ENCODE measurements at places on chromosomes 7 and 10.

DNA sequence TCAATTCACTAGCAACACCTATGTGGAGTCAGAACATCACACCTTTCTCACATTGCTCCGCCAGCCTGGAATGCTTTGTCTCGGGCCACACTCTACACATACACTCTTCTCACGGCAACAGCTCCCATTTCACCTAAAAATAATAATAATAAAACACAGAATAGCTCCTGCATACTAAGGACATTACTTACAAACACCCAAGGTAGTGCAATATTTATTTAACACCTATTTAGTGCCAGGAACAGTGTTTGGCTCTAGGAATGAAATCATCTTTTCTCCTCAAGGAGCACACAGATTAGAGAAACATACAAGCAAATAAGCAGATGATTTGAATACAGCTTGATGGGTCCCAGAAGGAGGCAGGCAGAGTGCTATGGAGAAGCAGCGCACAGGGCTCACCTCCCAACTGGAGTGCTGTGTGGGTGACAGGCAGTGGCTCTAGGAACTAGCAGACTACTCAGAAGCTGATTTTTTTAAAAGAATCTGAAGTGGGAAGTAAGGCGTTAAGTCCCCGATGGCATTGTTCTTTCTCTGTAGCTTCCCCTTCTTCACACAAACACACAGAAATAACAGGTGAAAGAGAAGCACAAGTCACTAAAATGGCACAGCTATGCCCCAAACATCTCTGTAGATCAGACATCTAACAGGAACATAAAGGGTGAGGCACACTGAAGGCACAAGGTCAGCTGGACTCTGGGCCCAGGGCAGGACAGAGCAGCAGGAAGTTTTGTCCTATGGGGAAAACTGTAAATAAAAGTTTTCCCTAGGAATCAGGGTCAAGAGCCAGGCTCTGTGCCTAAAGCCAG, 16.7 kb downstream of the USP6NL start:
- no peak for DNase-seq

DNA sequence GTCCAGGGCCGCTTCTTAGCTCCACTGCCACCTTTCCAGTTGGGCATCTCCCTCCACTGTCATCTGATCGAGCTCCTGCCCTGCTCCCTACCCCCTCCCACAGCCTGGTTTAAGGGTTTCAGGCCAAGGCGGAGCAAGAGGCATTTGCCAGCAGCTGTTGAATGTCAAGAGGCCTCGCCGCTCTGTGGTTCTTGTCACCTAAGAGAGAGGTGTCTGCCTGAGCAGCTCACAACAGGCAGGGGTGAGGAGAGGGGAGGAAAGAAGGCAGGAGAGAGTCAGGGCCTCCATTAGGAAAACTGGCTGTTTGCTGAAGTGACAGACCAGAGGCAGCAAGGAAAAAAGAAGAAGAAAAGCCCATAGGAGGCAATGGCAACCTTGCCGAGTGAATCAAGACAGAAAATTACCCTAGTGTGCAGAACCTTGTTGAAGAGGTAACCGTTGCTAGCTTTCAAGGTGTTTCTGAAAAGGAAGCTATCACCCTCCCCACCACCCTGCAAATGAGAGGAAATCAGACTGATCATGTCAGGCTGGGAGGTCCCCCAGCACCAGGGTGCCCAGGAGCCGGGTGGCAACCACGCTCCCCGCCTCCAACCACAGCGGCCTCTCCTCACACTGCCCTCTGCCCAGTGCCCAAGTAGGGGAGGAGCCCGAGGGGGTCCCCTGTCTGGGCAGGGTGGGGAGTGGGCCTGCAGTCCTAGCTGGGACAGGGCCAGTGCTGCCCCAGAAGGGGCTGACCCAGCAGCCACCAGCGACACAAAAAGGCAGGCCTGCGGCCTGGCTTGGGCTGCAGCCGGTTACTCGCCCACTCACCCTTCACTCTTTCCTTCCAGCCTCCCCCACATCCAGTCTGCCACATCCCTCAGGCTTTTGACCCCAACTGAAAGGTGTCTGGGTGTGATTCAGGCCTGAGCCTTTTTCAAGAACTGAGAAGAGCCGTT, 7.1 kb downstream of the GATA3 start:
- no peak for DNase-seq

GRCh38 chr7:30134611-30135300, at the start of gene MTURN:
MTURN (plus strand) TSS chr7:30134986; CDS start chr7:30135137, 151 bp downstream.
- peak; percentile 77 for DNase-seq

DNA sequence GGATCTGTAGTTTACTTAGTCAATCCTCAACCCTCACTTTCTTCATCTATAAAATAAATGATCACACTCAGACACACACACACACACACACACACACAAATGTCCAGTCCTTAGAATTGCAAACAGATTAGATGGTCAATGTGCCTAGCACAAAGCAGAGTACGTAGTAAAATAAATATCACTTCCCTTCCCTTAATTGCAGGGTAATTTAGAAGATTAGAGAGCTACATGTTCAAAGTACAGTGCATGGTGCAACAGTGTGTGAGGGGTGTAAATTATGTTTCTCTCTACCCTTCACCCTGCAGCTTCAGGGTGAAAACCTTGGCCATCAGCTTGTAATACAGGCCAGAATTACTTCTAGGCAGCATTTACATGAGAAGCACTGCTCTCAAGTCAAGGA, 187.0 kb upstream of the GHITM start:
- no peak for DNase-seq

DNA sequence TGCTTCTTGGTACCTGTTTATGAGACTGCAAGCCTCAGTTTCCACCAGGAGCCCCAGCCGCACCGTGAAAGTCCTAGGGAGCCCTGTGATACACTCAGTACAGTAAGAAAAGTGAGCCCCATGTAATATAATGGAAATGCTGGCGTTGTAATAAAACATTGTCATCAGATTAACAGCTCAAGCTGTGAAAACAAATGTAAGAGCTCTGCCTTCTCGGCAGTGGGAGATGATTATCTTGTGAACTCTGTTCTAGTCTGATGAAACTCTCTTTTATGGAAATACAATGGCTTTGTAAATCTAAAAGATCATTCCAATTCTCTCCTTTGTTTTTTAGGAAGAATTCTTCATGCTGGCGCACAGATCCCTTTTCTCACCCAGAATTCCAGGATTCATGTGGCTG, 299.9 kb downstream of the ABCA13 start:
- DNase-seq = no peak

DNA sequence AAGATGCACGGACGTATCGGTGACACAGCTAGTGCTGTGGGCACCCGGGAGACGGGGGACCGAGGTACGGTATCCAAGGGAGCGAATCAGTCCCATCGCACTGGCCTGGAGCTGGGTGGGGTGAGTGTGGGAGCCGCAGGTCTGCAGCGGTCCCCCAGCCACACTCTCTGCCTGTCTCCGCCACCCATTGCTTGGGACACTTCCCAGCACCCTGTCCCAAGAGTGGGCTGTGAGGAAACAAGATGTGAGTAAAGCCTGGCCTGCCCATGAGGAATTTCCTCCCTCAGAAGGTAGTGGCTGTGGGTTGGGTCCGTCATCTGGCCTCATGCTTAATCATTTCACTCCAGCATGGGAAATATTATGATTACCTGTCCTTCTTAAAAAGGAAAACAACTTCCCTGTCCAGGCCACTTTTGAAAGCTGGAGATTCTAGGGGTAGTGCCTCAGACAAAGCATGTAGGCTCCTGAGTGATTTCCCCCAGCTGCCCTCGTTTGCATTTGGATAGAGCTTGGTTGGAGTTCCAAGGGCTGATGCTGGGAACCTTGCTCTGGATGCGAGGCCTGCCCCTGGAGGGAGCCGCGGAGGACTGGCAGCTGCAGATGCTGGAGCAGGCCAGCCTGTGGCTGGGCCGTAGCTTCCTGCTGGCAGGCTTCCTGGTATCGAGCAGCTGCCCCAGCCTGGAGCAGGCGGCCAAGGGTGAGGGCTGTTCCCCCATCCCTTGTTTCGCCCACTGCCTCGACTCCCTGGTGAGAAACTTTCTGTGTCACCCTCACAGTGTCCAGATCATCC, 6.2 kb upstream of the ACTR3C start:
- DNase-seq = no peak

GRCh38 chr7:85924062-85924461, 719.6 kb upstream of the GRM3 start:
- no peak for DNase-seq

- DNase-seq = no peak
Measured at GRCh38 chr10:119735451-119735850, 9.6 kb downstream of the INPP5F start.

- no peak for DNase-seq
Measured at GRCh38 chr7:8620169-8620568, 186.8 kb downstream of the NXPH1 start.

DNA sequence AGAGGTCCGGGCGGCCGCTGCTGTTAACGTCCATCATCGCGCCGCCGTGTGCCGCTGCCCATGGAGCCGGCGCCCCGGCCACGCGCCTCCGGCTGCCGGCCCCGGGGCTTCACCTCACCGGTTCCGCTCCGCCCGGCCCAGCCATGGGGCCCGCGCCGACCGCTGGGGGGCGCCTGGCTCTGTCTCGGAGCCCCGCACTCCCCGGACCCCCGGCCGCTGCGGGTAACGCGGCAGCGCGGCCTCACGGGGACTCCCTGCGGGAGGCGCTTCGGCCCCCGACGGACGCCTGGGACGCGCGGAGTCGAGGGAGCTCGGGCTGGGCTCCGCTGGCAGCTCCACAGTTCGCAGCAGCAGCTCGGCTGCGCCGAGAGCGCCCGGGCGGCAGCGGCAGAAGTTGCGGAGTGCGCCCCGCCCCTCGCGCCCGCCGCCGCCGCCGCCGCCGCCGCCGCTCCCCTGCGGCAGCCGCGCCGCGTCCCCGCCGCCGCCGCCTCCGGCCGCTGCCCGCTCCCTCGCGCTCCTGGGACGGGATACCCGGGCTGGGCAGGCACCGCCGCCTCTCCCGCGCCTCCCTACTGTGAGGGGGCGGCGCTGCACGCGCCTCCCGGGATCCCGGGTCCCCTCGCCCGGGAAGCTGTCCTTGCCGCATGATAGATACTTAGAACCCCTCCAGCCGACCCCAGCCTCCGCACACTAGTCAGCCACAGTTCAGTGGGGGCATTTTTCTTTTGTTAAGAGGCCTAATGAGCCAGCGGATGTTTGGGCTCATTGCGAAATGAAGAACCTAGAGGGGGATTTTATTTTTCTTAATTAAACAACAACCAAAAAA, at the start of gene HTR7:
HTR7 (minus strand) TSS at position 405 of the 826 bp plus-strand sequence; CDS start at position 37, 368 bp downstream.
- DNase-seq = peak; percentile 52

- no peak for DNase-seq
Measured at GRCh38 chr10:69506834-69507713, 55.8 kb downstream of the TSPAN15 start.

- no peak for DNase-seq
Measured at GRCh38 chr10:47361293-47361692, 13.1 kb downstream of the RBP3 start.

- no peak for DNase-seq
Measured at GRCh38 chr10:73287441-73287840, 35.0 kb upstream of the MRPS16 start.

All from stimulated activated CD4-positive, alpha-beta T cell treated with anti-CD3 and anti-CD28 coated beads, TNF-alpha, amount 100 ng/mL, for 1 hour (primary cell).